Erythroblast (primary cell): ENCODE measurements at places on chromosomes 2 and 18.
A peak's percentile ranks its signal among the peaks of the same experiment; 100 is the strongest.

GRCh38 chr2:180747728-180748127, 232.7 kb upstream of the UBE2E3 start:
- DNase-seq = no peak

- DNase-seq = no peak
Observed at GRCh38 chr18:52409727-52410126, 69.7 kb downstream of the DCC start.

GRCh38 chr2:40394597-40394996, 57.3 kb downstream of the SLC8A1 start:
- no peak for DNase-seq

DNA sequence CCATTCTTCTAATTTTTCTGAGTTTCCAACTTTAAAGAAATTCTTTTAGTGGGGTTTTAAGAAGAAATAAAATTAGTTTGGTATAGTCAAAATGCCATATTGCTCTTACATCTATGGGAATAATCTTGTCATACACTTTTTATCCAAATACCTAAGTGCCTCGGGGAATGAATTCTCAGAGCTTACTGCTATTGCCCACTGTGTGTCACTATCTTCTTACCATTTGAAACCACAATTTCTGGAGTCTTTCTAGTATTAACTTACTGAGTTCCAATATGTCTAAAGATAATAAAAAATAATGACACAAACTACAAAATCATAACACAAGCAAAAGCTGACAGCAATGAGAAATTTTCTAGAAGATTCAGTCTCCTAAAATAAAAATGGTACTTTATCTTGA, 23.7 kb upstream of the DNAH6 start:
- peak; percentile 2 for DNase-seq
